T-helper 17 cell (primary cell): ENCODE measurements at places on chromosomes 5 and 9. TPM values are rescaled to one million over a fixed set of nuclear protein-coding genes. Genes with fewer than 3 reads are reported as not detected.

Gene PCDHA7
- total RNA-seq: not detected

Gene NELFB
- total RNA-seq: 33.2 TPM

DNA sequence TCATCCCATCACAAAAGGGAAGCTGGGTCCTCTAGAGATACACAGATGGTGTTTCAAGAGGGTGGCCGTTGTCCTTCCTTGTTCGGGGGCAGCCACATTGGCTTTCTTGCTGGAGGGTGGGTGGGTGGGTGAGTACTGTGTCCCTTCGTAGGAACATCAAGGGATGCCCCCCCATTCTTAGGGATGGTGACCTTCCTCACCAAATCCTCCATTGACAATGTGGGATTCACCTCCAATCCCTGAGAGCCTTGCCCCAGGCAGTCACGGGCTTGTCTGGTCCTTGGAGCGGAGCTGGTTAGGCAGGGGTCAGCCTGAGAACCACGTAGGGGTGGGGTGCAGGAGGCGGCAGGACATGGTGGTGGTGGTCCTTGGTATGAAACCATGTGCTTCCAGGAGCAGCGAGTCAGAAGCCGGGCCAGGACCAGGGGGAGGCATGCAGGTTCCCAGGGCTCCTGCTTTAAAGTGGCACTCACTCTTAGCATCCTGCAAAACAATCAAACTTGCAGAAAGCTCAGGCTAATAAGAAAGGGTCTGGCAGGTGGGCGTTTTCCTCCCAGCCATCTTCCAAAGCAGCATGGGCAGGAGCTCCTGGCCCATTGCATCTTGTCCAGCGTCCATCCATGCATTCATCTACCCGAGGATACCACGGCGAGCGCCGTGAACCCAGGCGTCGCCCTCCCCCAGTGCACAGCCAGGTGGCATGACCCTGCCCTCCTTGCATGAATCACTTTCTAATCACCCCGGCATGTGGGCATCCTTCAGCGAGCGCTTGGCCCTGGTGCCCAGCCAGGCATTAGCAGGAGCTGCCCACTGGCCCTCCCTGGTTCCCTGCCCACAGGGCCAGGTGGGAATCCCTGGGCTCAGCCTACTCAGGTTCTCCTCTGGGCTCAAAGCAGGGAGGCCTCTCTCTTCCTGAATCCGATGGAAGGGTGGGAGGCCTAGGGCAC, 76.4 kb downstream of the NTNG2 start:
- DNase-seq: no peak

DNA sequence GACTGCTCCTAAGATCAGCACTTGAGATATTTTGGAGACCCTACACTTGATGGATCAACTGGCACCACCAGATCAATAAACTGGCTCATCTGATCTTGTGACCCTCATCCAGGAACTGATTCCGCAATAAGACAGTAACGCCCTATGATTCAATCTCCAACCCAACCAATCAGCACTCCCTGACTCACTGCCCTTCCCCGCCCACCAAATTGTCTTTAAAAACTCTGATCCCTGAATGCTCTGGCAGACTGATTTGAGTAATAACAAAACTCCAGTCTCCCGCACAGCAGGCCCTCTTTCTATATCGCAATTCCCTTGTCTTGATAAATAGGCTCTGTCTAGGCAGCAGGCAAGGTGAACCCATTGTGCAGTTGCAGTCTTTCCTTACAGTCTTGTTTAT, 677.0 kb downstream of the LRRC70 start:
- no peak for DNase-seq

DNA sequence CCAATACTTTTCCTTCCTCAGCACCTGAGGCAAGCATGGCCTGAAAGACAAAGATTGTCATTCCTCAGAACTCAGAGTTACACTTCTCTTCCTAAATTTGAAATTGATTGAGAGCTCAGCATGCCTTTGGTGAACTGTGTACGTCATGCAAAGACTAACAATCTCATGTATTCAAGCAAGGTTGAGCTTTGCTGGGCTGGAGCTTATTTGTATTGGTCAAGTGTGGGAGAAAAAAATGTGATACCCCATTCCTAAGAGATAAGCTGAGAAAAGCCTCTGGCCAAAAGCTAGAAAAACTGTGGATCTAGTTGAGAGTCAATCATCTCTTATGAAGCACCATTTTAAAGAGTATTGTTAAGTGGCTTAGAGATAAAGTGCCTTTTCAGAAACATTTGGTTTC, 392.2 kb downstream of the RASEF start:
- DNase-seq: no peak

DNA sequence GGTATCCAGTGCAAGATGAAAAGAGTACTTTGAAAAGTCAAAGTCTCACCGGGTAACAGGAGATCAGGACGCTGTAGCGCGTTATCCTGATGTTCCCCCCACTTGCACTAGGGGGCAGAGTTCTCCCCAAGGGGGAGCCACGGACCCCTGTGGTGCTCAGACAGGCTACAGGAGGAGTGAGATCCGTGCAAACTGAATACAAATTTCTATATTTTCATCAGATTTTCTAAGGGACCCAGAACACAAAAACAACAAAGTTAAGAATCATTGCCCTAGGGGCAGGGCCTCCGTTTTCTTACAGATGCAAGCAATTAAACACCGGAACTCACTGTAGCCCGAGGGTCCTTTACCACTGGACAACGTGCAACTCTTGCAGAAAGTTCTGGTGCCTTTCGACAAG, 2.0 kb downstream of the MYO10 start:
- peak; percentile 5 for DNase-seq
